Vagina (tissue), 2 donors: ENCODE measurements at places on chromosomes 3 and 15. TPM values are rescaled to one million over a fixed set of nuclear protein-coding genes. Genes with fewer than 3 reads are reported as not detected.

DNA sequence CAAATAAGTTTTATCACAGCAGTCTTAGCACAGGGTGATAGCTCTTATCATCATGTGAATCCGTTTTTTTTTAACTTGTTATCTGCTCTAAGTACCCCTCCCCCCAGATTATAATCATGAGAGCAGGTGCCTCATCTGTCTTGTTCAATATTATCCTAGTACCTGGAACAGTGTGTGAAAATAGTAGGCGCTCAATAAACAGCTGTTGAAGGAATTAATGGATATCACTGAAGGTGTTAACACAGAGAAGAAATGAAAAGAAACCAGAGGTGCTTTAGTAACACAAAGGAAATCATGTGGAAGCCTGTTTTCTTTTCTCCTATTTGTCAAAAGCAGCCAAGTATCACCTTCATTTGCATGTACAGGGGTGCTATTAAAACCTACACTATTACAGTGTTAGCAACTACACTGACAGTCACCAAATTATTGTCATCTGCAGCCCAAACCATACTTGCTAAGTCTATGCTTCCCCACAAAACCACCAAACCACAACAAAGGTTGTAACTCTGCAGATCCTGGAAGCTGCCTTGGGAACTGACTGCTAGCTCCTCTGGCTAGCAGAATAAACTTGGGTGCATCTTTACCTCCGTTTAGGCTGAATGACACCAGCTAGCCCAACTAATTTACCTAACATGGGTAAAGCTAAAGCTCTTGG lies 2.9 kb downstream of the XPC start:
- no peak for DNase-seq

Gene GP5
- not detected for total RNA-seq

DNA sequence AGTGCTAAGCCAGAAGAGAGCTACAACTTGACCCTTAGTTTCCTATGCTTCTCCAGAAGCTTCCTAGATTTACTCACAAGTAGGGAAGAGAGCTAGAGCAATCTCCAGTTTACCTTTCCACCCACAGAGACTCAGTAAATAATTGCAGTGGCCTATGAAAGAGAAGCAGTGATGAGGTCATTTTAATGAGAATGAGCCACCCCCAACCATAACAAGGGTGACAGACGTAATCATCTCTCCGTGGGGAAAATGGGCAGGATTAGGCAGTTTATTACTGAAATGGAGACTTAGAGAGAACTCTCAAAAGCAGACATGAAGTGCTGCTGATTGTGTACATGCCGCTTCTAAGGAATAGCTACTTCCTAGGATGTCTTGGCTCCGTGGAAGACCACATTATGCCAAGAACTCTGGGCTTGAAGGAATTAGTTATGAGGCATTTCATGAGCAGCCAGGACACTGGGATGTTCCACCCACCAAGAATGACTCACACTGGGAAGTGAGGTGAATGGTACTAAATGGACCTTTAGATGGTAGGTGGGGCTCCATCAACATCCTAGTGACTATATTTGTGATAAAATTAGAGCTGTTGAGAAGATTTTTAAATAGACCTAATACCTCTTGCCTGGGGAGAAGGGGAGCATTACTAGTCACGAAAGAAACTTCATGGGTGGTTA lies 160.9 kb downstream of the EDEM1 start:
- DNase-seq: no peak

Gene KCNH8
- 2.0 TPM for total RNA-seq

Gene RLBP1
- total RNA-seq: not detected

DNA sequence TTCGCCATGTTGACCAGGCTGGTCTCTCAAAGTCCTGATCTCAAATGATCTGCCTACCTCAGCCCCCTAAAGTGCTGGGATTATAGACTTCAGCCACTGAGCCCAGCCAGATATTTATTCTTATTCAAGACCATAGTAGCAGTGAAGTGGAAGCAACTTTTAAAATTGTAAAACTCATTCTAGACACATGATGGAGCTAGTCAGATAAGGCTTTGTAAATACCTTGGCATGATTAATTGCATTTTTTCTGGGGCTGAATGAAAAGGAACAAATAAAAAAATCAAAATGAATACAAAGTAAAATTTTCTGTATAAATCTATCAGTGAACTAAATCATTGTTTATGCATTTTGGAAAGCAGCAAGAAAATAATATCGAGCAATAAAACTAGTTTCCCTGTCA lies 4.1 kb upstream of the MYO1E start:
- DNase-seq: no peak

DNA sequence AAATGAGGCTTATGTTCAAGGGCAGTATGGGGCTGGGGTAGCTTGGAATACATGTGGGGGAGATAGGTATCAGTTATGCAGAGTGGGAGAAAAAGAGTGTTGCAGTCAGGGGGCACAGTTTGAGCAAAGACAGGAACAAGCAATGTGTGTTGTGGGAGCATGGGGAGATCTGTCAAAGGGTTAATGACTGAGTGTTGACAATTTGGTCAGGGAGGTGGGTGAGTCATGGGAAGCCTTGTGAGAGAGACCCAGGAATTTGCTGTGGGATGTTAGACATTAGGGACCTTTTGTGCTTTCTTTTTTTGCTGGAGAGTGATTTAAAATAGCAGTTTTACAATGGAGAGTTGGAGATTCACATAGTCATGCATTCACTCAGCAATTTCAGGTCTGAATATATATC lies 221.6 kb upstream of the NR2E3 start:
- no peak for DNase-seq

Gene SUSD5
- total RNA-seq: 0.98 TPM

Gene TM6SF1
- total RNA-seq: 3.9 TPM

- no peak for DNase-seq
Measured at GRCh38 chr3:46646700-46647099, 34.4 kb downstream of the FAM240A start.

- DNase-seq: no peak
Measured at GRCh38 chr3:127688022-127688415, 15.3 kb downstream of the ABTB1 start.

Gene TMEM89
- not detected for total RNA-seq

Gene MKRN2
- 28.5 TPM for total RNA-seq

DNA sequence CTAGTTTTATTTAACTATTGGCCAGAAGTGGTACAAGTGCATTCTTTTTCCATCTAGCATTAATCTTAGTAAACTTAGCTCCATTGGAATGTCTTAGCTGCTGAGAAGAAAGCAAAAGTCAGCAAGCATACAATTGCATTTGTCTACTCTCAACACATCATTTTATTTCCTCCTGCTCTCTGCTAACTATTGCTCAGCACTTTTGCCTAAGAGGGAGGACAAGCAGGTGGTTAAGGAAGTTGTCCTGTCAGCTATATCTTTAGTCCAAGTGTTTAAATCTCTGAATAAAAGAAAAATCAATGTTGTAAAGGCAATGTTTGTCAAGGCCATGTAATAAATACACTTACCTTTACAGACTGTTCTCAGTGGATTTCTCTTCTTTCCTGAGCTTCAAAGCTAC lies 51.0 kb downstream of the FHIT start:
- DNase-seq: no peak

DNA sequence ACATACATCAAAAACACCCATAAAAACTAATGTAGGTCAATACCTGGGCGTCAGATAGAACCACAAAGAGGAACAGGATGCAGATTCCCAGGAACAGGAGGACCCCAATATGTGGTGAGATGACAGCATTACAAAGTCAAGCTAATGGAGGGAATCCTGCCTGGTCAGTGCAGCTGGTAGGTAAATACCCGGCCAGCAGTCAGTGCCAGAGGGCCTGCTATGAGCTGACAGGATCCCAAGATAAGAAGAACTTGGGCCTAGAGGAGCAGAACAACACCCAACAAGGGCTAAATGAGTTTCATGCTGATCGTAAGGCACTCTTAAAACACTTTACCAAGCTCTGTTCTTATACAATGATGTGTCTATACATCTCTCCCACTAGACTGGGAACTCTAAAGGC lies 61.2 kb upstream of the KCNMB2 start:
- no peak for DNase-seq

GRCh38 chr15:35141743-35142471 lies 56.8 kb upstream of the NANOGP8 start:
- DNase-seq: no peak

- DNase-seq: no peak
Measured at GRCh38 chr3:24985668-24986067, 442.4 kb upstream of the RARB start.

Gene CPNE4
- 3.2 TPM for total RNA-seq

Gene SLC22A14
- 0.49 TPM for total RNA-seq

DNA sequence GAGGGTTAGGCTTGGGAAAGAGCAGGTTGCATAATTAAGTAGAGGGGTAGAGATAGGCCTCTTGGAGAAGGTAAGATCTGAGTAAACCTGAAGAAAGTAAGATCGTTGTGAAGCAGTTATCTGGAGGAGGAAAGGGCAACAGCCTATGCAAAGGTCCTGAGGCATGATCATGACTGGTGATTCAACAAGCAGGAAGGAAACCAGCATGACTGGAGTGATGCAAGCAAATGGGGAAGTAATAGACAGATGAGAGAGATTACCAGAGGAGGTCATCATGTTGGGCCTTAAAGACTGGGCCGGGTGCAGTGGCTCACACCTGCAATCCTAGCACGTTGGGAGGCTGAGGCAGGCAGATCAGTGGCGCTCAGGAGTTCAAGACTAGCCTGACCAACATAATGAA lies 360.2 kb downstream of the EPHB1 start:
- no peak for DNase-seq
